ENCODE measurements at places on chromosomes 6 and 20. TPM values are rescaled to one million over a fixed set of nuclear protein-coding genes. Genes with fewer than 3 reads are reported as not detected.

Gene MPIG6B
- total RNA-seq, result 0.59 TPM

Gene DAAM2
- total RNA-seq, result 32.2 TPM

Gene TUBB2B
- 17.8 TPM for total RNA-seq

Gene DSN1
- total RNA-seq, result 13.4 TPM

Gene CTCFL
- total RNA-seq, result 0.10 TPM

Gene GNAS
- total RNA-seq, result 604 TPM
